ENCODE measurements at places on chromosomes 16 and 17.

DNA sequence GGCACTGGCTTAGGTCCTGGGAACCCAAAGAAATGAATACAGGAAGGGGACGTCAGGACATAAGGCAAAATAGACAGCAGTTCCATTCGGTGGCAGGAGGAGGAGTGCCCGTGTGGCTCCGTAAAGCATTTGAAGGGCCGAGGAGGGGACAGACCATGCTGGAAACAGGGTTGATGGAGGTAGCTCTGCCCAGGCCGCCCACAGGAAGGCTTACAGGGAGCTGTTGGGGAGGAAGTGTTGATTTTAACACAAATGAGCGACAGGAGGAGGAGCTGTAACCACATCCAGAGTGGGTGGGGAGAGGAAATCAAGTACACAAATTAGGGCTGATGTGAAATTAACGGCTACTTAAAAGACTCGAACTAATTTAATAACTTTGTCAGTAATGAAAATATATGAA lies 54.6 kb downstream of the RBFOX3 start:
- no peak for DNase-seq

DNA sequence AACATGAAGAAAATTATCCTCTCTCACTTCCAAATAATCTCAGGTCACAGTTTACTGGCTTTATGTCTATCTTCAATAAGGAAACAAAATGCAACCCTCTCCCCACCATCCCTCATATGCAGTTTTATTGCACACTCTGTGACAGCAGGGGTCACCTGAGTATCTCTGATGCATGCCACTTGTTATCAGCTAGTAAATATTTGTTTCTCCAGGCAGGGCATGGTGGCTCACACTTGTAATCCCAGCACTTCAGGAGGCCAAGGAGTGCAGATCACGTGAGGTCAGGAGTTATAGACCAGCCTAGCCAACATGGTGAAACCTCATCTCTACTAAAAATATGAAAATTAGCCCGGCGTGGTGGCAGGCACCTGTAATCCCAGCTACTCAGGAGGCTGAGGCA lies 61.1 kb downstream of the ADAMTS18 start:
- no peak for DNase-seq

DNA sequence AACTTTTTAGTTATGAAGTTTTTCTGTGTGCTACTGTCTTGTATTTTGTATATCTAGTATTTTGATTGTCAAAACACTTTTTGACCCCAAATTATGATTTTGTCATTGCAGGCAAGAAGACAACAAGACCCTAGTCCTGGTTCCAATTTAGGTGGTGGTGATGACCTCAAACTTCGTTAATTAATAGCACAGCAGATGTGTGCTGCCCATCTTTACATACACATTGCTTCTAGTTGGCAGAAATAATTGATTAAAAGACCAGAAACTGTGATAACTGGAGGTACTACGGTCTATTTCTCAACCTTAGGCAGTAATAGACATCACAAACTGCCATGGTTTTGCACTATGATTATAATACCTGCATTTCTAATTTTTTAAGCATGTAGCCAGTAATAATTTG lies 11.1 kb upstream of the PHAF1 start:
- no peak for DNase-seq

- peak; percentile 40 for DNase-seq
These were observed 604 bp downstream of the PRR14 start for GRCh38 chr16:30651124-30652004.

GRCh38 chr17:6101706-6102105 lies 31.5 kb downstream of the WSCD1 start:
- no peak for DNase-seq

DNA sequence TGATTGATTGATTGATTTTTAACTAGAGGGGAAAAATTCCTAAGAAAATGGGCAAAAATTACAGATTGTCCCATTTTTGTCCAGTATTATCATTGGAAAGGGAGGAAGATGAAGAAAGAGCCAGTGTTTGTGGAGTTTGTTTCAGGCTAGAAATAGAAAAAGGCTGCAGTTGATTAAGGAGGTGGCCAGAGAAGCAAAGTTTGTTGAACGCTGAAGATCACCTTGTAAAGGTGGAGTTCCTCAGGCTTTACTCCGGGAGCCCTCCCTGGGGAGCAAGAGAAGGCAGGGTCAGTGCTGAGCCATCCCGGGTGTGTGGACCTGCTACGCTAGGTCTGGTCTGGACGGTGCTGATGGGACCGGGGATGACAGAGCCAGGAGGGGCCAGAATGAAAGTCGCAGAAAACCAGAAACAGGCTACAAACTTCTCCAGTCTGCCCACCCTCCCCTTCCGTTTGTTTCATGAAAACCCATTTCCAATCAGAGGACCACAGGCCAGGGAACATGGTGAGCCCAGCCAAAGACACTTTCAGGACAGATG lies 222.6 kb upstream of the FOXF1 start:
- no peak for DNase-seq

DNA sequence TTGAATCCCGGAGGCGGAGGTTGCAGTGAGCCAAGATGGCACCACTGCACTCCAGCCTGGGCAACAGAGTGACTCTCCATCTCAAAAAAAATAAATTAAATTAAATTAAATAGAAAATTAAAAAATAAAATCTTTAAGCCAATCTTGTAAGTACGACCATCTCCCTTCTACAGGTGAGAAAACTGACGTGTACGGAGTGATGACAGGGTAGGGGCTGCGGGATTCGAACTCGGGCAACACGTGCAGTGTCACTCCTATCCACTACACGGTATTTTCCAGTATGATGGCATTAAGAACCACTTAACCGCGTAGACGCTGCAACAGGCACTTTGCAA lies 762 bp downstream of the WDR59 start:
- peak; percentile 4 for DNase-seq

DNA sequence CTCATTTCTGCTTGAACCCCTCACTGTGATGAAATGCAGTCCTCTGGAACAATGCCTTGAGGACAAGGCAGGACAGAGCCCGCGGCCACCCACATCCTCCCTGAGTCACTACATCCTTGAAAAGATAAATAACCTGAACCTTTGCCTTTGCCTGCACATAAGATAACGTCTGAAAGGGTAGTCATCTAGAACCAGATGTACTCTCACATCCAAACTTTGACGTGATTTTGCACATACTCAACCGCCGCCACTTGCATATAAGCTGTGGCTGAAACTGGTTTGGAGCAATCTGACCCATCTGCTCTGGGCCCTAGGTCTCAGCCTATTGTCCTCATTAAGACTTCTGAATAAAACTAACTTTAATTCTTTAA lies 252.1 kb downstream of the PHKB start:
- DNase-seq: peak; percentile 52

DNA sequence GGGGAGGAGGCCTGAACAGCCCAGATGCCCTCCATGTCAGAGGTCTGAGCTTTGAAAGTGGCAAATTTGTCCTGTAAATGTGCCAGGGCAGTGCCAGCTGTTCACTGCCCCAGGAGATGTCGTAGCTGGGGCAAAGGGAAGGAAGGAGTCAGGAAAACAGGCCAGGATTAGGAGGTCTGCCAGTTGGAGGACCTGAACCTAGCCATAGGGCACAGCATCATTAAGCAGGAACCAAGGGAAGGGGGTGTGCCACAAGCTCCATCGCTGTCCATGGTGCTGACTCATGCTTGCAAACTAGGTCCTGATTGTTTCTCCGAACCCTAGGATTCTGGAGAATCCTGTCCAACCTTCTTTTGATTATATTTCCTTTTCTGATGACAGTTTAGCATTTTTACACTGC lies 124.2 kb downstream of the TMEM132E start:
- DNase-seq: peak; percentile 50

- no peak for DNase-seq
These were observed 3.7 kb downstream of the PFN1 start for GRCh38 chr17:4944554-4945175.

- peak; percentile 60 for DNase-seq
These were observed 527 bp downstream of the SIAH1 start for GRCh38 chr16:48384520-48385252.

- no peak for DNase-seq
These were observed 56.6 kb downstream of the RGS9 start for GRCh38 chr17:65193716-65194293.

GRCh38 chr17:30346221-30346795 lies 12.5 kb upstream of the TMIGD1 start:
- DNase-seq: no peak

DNA sequence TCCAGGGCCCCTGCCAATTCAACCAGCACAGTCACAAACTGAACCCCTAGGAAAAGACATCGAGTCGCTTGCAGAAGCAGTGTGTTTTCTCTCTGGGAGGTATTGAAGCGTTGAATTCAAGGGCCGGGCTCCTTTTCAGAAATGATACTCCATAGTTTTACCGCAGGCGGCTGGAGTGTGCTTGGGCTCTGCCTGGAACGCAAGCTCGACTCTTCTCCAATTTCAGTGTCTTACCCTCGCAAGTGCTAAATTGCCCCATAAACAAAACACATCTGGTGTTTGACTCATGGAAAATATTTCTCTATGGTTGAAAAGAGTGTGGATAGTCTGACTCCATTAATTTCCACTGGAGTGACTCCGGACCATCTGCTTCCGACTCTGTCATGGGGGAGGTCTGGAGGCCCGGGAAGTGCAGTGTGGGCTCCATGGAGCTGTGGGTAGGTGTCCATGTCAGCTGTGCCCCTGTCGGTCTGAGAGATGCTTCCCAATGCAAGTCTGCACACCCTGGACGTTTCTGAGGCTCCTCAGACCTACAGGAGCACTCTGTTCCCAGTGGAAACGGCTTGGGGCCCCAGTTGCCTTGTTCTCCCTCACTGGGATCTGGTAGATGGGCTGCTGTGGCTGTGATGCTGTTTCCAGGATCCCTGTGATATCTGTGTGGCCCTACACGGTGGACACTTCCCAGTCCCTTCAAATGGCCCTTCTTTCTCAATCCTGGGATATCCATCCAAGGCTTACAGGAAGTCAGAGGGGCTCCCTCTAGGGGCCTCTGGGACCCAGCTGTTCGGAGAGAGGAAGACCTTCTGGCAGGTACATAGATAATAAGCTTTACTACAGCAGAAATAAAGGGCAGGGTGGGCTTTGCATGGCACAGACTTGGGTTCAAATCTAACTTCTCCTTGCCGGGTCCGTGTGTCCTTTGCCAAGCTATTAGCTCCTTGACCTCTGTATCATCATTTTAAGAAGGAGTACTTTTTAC lies 119.8 kb upstream of the CDH13 start:
- no peak for DNase-seq

- DNase-seq: no peak
These were observed 5.3 kb upstream of the NUDT16L1 start for GRCh38 chr16:4687946-4688673.

- peak; percentile 63 for DNase-seq
These were observed 32.0 kb upstream of the SNN start for GRCh38 chr16:11636172-11636721.

DNA sequence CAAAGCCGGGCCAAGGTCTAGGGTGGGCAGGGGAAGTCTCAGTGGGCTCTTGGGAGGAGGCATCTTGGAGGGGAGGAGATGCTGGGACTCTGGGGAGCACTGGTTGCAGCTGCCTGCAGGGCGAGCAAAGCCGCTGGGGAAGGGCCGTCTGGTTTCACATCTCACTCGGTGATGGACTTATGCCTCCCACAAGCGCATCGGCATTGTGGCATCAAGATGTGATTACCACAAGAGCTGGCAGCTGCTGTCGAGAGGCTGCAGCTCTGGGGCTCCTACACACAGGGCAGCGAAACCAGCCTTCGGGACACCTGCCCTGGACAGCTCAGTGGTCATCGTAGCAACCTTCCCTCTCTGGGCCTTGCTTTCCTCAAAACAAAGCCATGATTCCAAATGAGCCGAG lies 3.1 kb upstream of the KCNJ12 start:
- no peak for DNase-seq
